ENCODE measurements at places on chromosomes 13 and 19.

DNA sequence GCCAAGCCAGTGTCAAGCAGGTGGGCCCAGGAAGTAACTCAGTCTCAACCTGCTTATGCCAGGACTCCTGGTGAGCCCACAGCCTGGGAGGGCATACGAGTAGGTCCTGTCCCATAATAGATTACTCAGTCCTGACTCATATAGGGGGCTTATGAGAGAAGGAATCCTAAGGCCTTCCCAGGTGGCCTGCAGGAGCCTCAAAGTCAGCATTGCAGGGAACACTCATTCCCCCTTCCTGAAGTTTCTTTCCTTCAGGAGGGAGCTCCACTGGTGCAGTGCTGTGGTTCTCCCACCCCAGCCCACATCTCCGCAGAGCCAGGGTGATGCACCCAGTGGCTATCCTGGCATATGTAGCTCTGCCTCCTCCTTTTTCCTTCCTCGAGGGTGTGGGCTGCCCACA is 137.3 kb downstream of the ZIC5 start:
- no peak for DNase-seq

GRCh38 chr13:99005609-99006008 is 27.7 kb upstream of the DOCK9 start:
- no peak for DNase-seq

DNA sequence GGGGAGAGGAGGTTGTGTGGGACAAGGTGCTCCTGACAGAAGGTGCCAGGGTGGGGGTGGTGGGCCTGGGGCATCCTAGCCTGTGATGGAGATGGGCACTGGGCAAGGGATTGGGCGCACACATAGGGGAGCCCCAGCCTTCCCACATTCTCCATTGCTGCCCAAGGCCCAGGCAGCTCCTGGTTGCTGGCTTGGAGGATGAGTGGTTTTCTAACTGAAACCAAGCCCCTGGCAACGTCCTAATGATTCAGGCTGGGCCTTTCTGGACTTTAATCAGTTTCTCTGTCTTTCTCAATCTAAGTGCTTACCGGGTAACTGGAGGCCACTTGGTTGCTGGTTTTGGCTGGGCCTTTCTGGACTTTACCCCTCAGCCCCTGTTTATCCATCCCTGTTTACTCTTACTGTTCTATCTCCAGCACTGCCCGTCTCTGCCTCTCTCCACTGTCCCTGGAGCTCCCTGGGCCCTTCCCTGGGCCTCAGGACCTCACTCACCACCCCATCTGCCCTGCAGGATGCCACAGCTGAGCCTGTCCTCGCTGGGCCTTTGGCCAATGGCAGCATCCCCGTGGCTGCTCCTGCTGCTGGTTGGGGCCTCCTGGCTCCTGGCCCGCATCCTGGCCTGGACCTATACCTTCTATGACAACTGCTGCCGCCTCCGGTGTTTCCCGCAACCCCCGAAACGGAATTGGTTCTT is 354 bp downstream of the CYP4F3 start:
- DNase-seq: no peak

- no peak for DNase-seq
Observed at GRCh38 chr19:18489627-18490184, 32.2 kb downstream of the ELL start.

DNA sequence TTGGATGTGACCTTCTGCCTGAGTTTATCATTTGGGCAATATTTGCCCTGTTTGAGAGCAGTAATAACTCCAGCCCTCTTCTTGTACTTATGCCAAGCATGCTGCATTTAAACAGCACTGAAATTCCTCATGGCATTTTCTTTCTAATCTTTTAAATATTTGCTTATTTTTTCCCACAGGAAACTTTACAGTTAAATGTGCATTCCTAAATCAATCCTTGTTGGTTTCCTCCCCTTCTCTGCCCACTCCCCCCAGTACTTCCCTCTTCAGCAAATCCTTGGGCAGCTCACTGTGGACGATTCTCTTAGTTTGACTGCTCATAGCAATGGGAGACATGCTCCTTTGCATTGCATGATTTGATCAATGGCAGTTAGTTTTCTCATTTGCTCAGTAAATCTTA is 68.7 kb downstream of the RAP2A start:
- no peak for DNase-seq

GRCh38 chr13:98399756-98400155 is 177.2 kb downstream of the STK24 start:
- DNase-seq: no peak

DNA sequence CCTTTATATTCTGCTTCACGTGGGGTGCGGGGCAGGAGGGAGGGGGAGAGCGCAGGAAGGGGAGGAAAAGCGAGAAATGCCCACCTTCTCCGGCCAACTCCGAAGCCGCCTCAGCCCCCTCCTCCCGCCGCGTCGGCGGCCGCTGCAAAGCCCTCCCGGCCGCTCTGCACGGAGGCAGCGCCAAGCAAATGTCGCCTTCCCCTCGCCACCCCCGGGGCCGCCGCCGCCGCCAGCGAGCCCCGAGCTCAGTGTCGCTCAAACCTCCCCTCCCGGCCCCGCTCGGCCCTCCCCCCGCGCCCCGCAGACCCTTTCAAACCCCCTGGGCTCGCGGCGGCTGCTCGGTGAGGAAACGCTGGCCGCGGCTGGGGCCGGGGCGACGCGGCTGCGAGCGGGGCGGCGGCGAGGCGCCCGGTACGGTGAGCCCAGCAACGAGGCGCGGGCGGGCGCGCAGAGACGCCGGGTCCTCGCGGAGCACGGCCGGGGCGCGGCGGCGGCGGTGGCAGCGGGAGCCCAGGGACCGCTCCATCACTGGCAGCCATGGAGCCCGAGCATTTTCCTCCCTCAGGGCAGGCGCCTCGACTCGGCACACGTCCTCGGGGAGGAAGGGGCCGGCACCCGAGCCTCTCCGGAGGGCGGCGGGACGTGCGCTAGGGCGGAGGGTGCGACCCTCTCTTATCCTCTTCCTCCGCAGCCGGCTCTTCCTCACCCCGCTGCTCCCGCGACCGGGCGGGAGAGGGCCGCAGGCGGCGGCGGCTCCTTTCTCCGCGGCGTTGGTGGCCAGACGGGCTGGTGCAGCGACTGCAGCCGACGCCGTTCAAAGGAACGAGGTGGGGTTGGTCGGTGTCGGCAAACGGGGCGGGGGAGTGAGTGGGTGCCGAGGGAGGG is 463 bp upstream of the TSC22D1 start:
- peak; percentile 22 for DNase-seq

- DNase-seq: no peak
Observed at GRCh38 chr19:12970070-12970820, 869 bp downstream of the DAND5 start.

GRCh38 chr13:102678339-102679107 is 16.3 kb downstream of the METTL21C start:
- DNase-seq: no peak

DNA sequence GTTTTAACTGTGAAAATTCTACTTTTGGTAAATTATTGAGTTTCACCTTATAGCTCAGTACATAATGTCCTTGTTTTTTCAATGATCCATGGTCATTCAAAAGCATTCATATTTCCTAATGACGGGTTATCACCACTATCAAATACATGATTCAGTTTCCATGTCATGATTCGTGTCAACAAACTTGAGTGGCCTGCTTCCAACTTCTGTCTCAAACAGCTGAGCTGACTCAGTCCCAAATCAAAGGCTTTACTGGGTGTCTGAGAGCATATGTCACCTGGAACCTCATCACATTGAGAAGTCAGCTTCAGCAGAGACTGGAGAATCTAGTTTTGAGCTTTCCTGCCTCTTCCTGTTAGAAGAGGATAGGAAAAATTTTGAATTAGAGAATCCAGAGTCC is 40.3 kb upstream of the SGCG start:
- no peak for DNase-seq

DNA sequence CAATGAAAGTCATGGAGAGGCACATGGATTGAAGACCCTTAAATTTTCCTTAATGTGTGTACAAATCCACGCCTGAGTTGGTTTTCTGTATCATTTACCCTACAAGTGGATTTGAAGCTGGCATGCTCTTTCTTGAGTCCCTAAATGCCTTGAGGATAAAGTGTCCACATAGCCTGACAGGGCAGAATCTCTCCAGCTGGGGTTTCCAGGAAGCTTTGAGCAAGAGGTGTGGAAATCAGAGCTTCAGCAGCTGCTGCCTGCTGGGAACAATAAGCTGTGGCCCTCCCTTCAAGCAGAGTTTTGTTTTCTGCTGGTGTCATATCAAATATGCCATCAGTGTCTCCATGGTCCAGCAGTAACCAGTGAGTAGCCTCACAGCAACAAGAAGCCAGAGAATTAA is 120.3 kb upstream of the SERTM1 start:
- DNase-seq: no peak

DNA sequence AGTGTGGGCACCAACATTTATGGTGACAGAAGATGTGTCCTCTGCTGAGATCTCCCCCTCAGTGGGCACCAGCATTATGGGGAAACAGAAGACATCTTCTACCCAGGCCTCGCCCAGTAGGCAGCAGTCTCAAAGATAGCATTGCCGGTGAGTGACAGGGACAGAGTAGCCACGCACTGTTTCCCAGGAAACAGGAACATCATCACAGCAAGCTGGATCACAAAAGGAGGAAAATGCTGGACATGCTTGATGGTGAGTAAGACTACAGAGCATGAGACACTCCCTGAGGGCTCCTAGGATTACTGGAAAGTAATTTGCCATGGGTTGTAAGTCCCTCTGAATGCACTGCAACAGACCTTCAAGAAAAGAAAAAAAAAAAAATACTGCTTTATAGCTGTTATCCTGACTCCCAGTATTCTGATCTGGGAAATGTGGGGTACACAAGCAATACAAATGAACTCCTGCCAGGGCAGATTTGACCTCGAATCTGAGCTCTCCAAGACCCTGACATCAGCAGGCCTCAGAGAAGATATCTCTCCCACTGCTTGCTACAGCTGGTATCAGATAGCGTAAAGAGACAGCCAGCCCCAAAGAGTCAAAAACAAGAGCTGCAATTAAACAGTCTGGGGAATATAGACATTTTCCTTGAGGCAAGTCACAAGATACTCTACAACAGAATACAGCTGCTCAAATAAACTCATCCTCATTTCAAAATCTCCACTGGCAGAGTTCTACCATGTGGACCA is 180.4 kb downstream of the RBM26 start:
- DNase-seq: no peak

- peak; percentile 77 for DNase-seq
Observed at GRCh38 chr19:53192771-53193534, at the start of gene ZNF665. ZNF665 (minus strand) TSS chr19:53193358; CDS start chr19:53182898, 10,460 bp downstream.

DNA sequence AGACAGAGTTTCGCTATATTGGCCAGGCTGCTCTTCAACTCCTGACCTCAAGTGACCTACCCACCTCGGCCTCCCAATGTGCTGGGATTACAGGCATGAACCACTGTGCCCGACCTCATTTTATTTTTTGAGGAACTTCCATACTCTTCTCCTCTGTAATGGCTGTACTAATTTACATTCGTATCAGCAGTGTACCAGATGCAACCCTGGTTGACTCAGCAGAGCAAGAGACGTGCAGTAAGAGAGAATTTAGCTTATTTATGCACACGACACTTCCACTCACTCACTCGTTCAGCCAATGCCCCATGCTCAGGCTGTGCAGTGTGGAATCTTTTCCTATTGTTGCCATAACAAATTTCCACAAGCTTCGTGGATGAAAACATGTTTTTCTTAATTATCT is 6.9 kb downstream of the KIR3DL3 start:
- no peak for DNase-seq

DNA sequence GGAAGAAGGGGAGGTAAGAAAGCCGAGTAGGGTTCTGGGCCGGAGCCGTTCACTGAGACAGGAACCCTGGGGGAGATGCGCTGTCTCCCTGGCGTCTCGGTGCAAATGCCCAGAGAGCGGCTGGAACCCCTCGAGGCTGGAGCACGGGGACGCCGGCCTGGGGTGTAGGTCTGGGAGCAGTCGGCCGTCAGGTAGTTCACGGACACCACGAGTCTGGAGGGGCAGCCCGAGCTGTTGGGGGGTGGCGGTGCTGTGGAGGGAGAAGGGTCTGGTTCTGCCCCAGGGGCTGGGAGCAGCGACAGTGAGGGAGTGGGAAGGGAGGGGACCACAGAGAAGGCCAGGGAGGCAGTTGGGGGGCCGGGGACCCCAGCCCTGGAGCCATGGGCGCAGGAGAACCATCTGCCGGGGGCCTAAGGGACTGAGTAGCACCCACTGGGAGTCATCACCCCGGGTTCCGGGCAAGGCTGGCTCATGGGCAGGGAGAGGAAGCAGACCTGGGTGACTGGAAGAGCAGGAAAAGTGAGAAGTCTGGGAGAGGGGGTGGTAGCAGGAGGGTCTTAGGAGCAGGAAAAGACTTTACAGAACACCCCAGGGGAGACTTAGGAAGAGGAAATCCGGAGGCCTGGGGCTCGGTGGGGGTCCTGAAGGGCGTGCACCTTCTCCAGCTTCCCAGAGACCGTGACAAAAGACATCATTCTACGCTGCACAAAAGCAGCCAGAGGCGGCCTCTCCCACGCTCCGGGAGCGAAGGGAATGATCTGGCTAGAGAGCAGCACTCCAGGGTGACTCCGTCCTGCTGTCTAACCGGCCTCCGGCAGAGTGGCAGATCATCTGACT is 173.1 kb upstream of the SOX1 start:
- DNase-seq: no peak

DNA sequence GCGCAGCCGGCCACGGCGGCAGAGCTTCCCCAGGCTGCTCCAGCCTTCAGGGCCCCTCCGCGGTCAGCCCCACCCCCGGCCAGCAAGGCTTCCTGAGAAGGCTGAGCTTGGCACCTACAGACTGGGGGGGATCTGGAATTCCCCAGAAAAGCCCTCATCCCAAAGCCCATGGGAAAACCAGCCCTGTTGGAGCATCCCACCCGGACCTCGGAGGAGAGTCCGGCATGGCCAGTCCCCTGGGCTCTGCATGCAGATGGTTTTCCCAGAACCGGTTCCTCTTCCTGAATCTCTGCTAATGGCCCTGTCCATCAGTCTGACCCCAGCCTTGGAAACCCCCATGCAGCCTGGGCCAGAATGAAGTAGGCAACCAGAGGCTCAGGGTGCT is 10.3 kb downstream of the RASA3 start:
- no peak for DNase-seq

- peak; percentile 89 for DNase-seq
Observed at GRCh38 chr19:49468746-49469447, 5.1 kb upstream of the FLT3LG start.

- no peak for DNase-seq
Observed at GRCh38 chr13:73001971-73002370, 56.8 kb upstream of the KLF5 start.

- peak; percentile 51 for DNase-seq
Observed at GRCh38 chr13:49791711-49792549, 552 bp downstream of the KPNA3 start.

- no peak for DNase-seq
Observed at GRCh38 chr13:99572921-99573320, 71.6 kb downstream of the TM9SF2 start.

- no peak for DNase-seq
Observed at GRCh38 chr19:2590630-2591399, 111.7 kb downstream of the GNG7 start.

- DNase-seq: no peak
Observed at GRCh38 chr13:29402166-29402636, 193.3 kb downstream of the SLC7A1 start.

All from T-helper 2 cell treated with Interferon-gamma antibody and Interleukin-4, amounts not matched to agents 5 μg/mL and 100 μg/mL, for 36 hours (primary cell).